Fibroblast of skin of left quadriceps (primary cell): ENCODE measurements at places on chromosomes 4 and X.

DNA sequence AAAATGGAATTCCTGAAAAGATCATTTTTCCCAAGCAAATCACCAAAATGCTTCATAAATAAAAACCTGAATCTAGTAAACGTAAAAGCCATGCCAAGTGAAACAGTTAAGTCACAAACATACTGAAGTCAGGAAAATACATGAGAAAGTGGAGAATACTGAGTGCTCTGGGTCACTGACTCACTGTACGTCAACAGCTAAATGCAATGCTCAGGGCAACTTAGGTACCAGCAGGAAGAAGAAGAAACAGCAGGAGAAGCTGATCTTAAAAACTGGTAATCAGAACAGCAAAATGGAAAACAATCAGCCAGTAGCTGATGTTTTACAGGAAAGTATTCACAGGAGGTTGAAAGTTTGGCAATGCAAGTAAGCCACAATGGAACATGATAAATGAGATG, 252.6 kb upstream of the ETNPPL start:
- no peak for DNase-seq

DNA sequence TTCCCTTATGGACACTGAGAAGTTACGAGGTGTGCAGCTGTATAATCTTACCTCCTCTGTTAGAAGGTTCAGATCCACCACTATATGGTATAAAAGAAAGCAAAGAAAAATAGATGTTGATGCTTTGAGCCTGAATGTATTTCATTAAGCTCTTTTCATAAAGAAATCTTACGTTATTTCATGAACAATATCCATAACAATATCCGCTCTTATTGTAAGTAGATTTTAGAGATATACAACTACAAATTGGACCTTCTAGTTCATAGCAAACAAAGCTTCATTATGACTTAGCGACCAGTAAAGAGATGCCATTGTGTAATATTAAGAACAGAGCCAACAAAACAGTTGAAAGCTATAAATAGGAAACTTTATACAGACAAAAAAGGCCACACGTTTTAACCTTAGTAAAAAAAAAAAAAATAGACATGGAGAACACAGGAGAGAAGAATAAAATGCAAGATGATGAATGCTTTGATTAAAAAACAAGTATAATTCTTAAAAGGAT, 203.6 kb downstream of the PDGFC start:
- no peak for DNase-seq

DNA sequence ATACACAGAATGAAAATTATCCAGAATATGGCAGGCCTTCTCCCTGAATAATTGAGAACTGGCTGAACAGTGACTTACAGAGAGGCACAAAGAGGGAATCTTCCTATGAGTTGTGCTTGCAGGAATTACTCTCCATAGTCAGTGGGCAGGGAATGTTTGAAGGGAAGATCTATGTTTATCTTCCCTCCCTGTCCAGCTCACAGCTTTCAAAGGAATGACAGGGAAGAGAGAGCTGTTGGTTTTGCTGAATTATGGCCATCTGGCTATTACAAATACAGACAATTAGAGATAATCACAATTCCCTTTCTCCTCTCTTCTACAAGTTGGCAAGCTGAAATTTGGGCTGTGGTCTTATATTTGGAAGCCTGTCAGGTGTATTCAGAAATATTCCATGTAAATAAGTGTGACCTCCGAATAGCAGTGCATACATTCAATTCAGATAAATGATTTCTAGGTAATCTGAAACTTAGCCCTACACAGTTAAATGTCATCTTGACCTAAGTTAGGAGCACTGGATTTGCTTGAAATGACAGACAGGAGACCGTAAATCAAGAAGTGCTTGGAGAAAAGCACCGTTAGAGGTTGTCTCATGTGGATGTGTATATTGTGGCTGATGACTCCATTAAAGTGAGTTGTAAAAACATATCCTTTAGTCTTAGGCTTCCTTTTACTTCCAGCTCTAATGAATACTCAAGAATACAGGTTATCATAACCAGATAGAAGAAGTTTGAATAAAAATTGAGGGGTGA, 136.8 kb downstream of the C4orf33 start:
- DNase-seq = no peak

DNA sequence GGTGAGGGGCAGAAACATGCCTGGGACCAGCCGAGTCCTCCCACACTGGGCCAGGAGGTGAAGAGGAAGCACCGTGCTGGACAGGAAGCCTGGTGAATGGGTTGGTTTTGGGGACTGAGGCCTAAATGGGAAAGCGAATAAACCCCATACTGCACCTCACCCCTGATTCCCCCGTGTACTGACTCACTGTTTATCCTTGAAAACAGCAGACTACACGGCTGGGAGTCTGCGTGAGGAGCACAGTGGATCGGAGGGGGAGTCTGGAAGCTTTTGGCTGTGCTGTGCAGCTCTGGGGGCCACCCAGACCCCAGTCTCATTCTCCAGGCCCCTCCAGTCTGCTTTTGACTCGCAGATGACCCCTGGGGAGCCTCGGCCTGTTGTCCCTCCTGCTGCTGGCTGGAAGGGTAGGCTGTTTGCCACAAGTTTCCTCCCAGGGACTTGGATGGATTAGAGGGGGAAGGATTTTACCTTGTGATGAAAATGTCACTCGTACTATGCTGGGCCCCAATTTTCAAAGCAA, 90.0 kb downstream of the PSAPL1 start:
- DNase-seq = no peak

- no peak for DNase-seq
Measured at GRCh38 chr4:118784776-118785175, 51.1 kb downstream of the SEC24D start.

DNA sequence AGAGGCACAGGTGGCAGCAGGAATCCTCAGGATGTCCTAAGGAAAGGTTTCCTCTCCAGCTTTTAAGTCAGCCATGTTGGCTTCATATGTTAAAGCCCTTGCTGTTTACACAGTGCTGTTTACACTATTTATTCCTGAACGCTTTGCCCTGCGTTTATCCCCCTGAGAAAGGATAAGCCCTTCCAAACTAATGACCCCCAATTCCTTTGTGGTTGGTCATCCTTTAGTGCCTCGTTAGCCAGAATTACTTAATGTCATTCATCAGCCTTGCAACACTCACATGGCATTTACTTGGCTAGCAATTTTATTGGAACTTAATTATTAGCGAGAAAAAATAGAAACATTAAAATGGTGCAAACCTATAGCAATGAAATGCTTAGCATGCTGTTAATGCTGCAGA, 23.8 kb downstream of the VCX2 start:
- DNase-seq = no peak

- DNase-seq = no peak
Measured at GRCh38 chr4:134636338-134637051, 434.9 kb upstream of the PABPC4L start.

GRCh38 chrX:119728487-119728886, 29.9 kb upstream of the SOWAHD start:
- no peak for DNase-seq

GRCh38 chr4:72974694-72975487, 94.6 kb downstream of the COX18 start:
- no peak for DNase-seq

GRCh38 chr4:98536631-98537030, 121.8 kb downstream of the TSPAN5 start:
- no peak for DNase-seq

DNA sequence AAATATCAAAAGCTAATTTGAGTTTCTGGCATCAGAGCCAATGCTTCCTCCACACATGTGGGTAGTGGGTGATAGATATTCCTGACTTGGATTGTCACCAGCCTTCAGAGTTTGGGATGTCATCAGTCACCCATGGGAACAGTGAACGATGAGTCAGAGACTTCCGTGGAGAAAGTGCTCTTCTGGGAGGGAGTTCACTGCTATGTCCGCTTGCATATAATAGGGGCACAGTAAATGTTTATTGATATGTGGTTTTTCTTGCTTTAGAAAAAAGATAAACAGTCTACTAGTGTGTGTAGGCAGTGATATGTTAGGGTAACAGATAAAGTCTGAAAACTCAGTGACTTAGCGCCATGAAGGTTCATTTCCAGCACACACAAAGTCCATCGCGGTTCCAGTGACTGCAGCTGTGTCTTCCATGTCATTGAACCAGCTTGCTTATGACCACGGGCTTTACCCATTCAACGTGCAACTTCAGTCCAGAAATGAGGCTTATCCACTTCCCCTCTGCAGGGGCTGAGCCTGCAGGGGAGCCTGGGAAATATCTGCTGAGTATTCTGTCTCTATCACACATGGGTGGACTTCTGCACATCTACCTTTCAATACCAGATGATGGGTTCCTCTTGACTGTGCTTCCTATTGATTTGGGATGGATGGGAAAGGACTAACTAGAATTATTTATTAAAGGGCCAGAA, 87.7 kb upstream of the WWC2 start:
- no peak for DNase-seq

GRCh38 chr4:186067757-186068385, 1.1 kb upstream of the TLR3 start:
- peak; percentile 9 for DNase-seq

GRCh38 chr4:161403781-161404180, 760.0 kb downstream of the FSTL5 start:
- no peak for DNase-seq

DNA sequence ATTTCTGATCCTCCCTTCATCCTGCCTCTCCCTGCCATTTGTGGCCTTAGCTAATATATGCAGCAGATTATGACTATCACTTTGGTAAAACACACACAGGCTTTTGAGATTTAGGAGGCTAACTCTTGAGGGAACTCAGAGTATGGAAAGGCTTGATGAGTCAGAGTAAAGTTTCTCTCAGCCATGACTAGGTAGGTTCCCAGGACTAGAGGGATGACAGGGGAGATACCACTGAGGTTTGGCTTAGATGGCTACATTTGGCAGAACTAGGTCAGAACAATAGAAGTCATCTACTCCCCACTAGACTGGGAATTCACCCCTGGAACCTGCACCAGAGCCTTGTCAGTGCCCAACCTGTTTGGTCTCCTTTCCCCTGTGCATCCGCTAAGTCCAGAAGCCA, 585.7 kb downstream of the TLL1 start:
- no peak for DNase-seq

DNA sequence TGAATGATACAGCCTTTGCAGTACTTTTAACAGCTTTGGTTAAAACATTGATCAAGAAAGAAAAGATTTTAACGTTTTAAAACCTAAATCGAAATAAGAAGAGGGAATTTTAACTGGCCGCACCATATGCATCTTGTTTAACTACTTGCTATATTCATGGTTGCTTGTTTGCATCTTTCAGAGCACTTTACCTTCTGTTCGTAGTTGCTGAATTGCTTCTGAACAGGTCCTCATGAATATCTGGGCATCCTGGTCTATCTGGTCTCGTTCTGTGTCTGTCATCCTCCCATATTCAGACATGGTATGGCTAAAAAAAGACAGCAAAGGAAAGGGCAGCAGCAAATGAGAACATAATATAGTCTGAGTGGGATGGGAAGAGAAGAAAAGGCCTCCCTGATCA, 72.3 kb downstream of the NSG1 start:
- DNase-seq = no peak

GRCh38 chrX:111260451-111260850, 9.8 kb downstream of the CAPN6 start:
- no peak for DNase-seq
